ENCODE measurements at places on chromosomes 5 and 9. TPM values are rescaled to one million over a fixed set of nuclear protein-coding genes. Genes with fewer than 3 reads are reported as not detected.

GRCh38 chr9:80504601-80505230 lies 933.0 kb downstream of the TLE4 start:
- no peak overlapping the region for H3K27ac ChIP-seq
- no peaks in the 10 kb centered on the region for H3K27me3 ChIP-seq
- H3K4me1 ChIP-seq, result no peaks in the 10 kb centered on the region
- DNase-seq, result no peak
- H3K4me3 ChIP-seq, result no peak overlapping the region

DNA sequence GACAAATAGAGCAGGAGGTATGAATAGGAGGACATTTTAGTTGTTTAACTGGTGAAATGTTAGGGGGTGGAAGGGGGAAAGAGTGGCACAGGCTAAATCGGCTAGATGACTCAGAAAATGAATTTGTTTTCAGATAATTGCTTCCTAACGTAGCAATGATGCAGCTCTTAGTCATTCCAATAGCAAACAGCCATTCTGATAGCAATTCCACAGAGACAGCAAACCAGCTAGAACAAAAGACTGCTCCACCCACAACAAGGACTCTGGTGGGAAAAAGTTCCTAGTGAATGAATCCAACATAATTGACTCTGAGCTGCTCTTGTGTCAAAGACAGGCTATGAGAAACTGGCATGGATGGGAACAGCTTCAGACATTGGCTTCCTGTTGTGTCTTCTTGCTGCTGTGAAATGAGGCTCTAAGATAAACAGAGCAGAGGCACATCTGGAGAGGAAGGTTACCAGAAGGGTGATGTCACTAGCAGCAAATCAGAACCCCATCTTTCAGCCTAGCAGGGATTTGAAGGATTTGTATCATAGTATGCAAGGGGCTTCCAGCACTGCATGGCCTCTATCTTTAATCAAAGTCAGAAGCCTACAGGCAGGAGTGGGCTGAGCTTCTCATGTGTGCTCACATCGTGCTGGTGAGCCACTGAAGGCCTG lies 28.1 kb upstream of the F2RL1 start:
- no peaks in the 10 kb centered on the region for H3K36me3 ChIP-seq
- no peak for DNase-seq
- H3K27me3 ChIP-seq, result no peaks in the 10 kb centered on the region

SOHLH1 gene
- total RNA-seq, result not detected

PRRX2 gene
- total RNA-seq, result 4.4 TPM

CCNB1 gene
- total RNA-seq, result 9.4 TPM

DNA sequence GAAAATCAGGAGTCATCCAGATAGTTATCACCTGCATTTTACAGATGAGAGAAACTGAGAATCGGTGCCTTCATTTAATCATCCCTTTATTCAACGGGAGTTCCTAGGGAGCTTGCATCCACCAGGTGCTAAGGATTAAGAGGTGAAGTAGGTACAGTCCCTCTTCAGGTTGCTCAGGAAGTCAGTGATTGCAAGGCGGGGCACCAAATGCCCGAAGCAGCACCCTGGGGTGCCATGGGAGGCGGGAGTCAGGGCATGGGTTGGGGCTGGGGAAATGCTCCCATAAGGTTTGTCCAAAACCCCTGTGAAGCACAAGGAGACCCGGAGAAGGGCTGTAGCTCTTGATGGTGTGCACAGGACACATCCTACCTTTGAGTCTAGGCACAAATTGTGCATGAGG lies 98.8 kb upstream of the KLF4 start:
- no peak overlapping the region for H3K4me3 ChIP-seq
- no peaks in the 10 kb centered on the region for H3K4me1 ChIP-seq
- no peaks in the 10 kb centered on the region for H3K36me3 ChIP-seq
- no peak overlapping the region for H3K27ac ChIP-seq

MYO10 gene
- total RNA-seq, result 22.6 TPM

DNA sequence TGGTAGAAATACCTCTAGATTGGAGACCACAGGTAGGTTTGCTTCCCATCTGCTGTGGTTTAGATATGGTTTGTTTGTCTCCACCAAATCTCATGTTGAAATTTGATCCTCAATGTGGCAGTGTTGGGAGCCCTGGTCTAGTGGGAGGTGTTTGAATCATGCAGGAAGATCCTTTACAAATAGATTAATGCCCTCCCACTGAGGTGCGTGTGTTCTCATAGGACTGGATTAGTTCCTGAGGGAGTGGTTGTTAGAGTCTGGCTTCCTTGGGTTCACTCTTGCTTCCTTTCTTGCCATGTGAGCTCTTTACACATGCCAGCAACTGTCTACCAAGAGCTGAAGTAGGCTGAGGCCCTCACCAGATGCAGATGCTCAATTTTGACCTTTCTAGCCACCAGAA lies 391.1 kb upstream of the GRIA1 start:
- H3K4me3 ChIP-seq, result no peak overlapping the region
- H3K4me1 ChIP-seq, result no peaks in the 10 kb centered on the region
- no peaks in the 10 kb centered on the region for H3K36me3 ChIP-seq

DNA sequence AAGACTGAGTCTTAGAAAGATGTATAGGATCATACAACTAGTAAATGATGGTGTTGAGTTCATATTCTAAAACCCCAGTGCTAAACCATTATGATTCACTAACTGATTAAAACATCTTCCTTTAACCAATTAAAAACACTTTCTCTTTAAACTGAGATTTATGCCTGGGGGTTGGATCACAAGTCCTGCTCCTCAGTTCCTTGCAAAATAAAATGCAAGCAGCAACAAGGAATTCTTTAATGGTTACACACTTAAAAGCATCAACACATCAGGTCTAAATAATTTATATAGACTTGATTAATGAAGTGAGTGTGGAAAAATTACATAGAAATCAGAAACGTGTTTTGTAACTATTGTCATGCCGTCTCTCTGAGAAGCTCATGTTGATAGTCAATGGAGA lies 189.2 kb downstream of the TARS1 start:
- no peaks in the 10 kb centered on the region for H3K4me1 ChIP-seq
- H3K4me3 ChIP-seq, result no peak overlapping the region
- no peaks in the 10 kb centered on the region for H3K27me3 ChIP-seq

DNA sequence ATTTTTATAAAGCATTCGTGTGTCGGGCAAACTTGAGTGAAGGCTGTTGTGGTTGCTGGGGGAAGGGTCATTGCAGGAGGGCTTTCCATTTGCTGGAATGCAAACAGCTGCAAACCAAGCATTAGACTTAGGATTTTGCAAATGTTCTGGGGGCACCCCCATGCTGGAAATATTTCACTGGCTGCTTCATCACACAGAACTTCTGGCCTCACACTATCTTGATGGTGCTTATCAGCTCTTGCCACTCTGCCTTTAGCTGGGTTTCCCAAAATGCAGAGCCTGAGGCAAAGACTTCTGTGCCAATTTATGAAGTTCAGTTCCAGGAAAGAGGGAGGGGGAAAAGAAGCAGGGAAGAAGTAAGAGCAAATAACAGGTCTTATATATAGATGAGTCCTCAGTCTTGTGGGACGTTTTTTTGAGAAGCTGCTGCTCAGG lies 8.6 kb upstream of the COL15A1 start:
- no peaks in the 10 kb centered on the region for H3K27me3 ChIP-seq
- no peaks in the 10 kb centered on the region for H3K36me3 ChIP-seq
- no peak overlapping the region for H3K4me3 ChIP-seq
- H3K27ac ChIP-seq, result no peak overlapping the region
- no peak for DNase-seq

SEC16A gene
- total RNA-seq, result 41.9 TPM

- DNase-seq, result no peak
- no peaks in the 10 kb centered on the region for H3K36me3 ChIP-seq
- no peaks in the 10 kb centered on the region for H3K27me3 ChIP-seq
These were observed 363.8 kb downstream of the ARL15 start for GRCh38 chr5:53946405-53947100.
